ENCODE measurements at places on chromosomes 3 and 15. TPM values are rescaled to one million over a fixed set of nuclear protein-coding genes. Genes with fewer than 3 reads are reported as not detected.

Gene PIGX
- 31.7 TPM for total RNA-seq

Gene PAQR5
- total RNA-seq = 63.6 TPM

Gene CELF6
- total RNA-seq = 1.1 TPM

Gene XCR1
- total RNA-seq = not detected

Gene SLC28A1
- total RNA-seq = not detected

Gene FBXL22
- 5.4 TPM for total RNA-seq

Gene ARHGAP11A
- total RNA-seq = 15.5 TPM

Gene CFAP91
- 0.52 TPM for total RNA-seq
